ENCODE measurements at places on chromosomes 3 and 15. TPM values are rescaled to one million over a fixed set of nuclear protein-coding genes. Genes with fewer than 3 reads are reported as not detected.

Gene LMLN
- total RNA-seq, result 2.7 TPM

Gene IL12A
- total RNA-seq, result not detected

DNA sequence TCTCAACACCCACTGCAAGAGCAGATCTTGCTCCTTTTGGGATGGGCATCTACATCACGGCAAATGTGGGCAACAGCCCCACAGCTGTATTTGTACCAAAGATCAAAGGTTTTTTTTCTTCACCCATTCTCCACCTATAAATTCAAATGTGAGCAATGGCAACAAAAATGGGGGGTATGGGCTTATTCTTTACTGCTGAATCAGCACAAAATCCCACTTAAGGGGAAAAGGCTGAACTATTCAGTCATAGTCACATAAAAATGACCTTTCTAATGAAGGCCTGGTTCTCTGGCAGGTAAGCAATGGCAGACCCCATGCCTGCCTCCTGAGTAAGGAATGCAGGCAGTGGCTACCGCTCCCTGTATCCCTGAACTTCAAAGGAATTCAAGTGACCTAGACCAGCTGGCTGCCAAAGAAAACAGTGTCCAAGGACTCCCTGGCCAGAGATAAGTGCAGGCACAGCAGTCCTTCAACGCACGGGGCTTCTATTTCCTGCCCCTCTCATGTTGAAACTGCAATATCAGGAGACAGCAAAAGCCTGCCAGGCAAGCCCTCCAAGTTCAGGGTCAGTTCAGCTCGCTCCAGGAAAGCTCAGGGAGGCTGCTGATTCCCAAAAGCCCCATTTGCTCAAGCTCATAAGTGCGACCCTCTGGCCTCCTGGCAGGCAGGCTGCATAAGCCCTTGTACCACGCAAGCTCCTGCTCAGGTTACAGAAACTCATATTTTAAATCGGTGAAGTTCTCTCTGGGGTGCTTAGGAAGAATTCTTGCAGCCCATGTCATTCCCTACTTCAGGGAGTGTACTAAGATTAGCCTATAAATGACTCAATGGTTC, 134.1 kb downstream of the PDZRN3 start:
- DNase-seq, result no peak

- no peak for DNase-seq
Measured at GRCh38 chr3:190001426-190001825, 119.3 kb downstream of the P3H2 start.

DNA sequence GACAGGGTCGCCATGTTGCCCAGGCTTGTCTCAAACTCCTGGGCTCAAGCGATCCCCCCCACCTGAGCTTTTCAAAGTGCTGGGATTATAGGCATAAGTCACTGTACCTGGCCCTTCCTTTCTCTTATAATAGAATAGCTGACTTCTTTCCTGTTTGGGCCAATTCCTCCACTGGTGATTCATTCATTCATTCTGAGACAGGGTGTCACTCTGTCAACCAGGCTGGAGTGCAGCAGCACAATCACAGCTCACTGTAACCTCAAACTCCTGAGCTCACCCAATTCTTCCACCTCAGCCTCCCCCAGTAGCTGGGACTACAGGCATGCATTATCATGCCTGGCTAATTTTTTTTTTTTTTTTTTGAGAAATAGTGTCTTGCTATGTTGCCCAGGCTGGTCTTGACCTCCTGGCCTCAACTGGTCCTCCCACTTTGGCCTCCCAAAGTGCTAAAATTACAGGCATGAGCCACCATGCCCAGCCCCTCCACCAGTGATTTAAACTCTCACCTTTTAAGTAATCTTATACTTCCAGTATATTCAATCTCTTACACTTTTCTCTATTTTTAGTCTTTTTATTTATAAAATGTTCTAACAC, 20.9 kb downstream of the GNB4 start:
- DNase-seq, result no peak

Gene ZIC1
- 21.7 TPM for total RNA-seq

- no peak for DNase-seq
Measured at GRCh38 chr3:143343944-143344343, 224.4 kb downstream of the CHST2 start.

DNA sequence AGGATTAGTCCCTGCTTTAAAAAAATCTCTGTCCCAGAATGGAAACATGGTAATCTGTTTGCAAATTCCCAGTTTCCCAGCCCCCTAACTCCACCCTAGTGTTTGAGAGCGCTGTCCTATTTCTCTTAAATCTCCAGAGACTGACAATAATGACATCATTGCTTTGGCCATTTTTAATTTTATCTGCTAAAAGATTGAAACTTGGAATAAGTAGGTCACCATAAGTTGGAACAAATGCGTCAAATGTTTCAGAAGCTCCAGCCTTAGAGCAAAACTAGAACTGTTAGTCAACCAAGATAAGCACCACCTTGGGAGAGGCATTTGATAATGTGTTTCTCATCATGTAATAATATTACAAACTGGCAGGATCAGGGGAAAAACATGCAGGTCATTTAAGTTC, 25.7 kb upstream of the MB21D2 start:
- no peak for DNase-seq

DNA sequence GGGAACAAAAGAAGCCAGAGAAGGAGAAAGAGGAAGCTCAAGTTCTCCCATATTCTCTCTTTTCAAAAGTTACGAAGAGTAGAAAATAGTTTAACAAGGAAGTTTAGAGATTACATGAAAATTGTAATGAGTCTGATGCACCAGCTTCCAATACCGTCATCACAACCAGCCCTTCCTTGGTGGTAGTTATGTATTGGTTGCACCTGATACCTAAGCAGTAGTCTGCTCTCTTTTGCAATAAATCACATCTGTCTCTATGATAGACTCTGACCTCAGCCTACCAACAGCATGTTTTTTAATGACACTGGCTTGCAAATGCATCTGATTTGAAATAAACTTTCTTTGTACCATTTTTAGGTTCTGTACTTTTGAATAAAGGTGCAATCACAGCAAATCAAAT, 575.8 kb downstream of the FHIT start:
- no peak for DNase-seq

Gene CCDC51
- total RNA-seq, result 9.2 TPM

Gene CD80
- total RNA-seq, result 0.23 TPM

Gene ISLR
- 2.3 TPM for total RNA-seq

Gene SCG5
- total RNA-seq, result 16.5 TPM

DNA sequence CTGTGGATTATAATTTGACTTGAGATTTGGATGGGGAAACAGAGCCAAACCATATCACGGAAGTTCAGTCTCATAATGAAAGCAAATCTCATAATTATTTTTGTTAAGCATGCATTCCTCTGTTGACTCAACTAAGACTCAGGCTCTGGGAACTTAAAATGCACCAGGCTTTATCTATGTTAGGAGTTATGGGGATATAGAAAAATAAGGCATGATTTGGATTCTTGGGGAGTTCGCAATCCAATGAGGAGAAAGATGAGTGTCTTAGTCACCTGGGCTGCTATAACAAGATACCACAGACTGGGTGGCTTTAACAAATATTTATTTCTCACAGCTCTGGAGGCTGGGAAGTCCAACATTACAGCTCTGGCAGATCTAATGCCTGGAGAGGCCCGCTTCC, 89.4 kb upstream of the TJP1 start:
- DNase-seq, result no peak

Gene CTDSPL
- total RNA-seq, result 22.1 TPM

Gene MAP6D1
- 0.65 TPM for total RNA-seq

Gene KBTBD8
- total RNA-seq, result 1.5 TPM
